ENCODE measurements at places on chromosomes 16 and 17.

DNA sequence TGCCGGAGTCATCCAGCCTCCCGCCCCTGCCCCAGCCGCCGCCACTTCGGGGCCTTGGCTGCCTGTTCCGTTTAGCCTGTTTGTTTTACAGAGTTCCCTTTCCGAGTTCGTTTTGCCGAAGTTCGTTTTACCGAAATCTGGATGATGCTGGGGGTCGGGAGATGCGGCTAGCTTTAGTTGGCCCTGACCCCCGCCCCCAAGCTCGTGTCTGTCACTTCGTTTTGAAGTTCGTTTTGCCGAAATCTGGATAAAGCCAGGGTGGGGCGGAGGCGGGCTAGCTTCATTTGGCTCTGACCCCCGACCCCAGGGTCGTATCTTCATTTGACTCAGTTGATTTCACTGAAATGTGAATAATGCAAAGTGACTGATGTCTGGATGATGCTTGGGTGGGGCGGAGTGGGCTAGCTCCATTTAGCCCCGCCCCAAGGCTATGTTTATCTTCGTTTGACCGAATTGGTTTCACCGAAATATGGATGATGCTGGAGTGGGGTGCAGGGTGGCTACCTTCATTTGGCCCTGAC, 591 bp downstream of the PSMD7 start:
- DNase-seq = no peak

DNA sequence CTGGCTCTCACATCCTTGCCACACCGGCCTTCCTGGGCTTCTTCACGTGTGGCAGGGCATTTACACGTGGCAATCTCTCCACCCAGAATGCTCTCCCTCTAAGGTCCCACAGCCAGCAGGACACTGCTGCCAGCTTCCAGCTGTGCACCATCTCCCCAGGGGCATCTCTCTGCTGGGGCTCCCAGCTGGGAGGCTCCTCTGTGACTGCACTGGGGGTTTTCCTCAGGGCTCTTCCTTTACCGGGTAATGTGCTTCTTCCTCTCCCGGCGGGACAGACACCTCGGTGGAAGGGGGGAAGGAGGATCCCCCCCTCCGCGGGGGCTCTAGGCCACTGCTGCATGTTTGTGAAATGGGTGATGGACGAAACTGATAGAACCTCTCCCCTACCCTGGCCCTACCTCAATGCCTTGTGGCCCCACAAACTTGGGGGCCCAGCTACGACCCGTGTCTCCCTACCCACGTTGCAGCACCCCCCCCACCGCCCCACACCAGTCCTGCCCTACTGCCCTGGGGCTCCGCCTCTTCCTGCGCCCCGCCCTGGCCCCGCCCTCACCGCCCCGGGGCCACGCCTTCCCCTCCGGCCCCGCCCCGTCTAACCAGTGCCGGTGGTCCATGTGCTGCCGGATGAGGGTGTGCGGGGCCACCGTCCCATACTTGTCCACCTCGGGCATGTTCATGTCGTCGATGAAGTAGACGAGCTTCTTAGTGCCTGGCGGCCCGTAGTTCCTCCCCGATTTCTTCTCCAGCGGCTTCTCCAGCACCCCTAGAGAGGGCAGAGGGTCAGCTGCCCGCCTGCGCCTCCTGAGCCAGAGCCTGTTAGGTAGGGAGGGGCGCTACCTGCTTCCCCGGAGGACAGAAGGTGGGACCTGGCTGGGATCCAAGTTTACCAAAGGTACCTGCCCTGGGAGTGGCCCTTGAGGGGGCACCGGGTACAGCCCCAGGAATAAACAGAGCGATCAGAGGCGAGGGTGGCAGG, 92.6 kb downstream of the DNAH17 start:
- peak; percentile 11 for DNase-seq

GRCh38 chr17:4420692-4421131, 13.0 kb upstream of the SPNS3 start:
- peak; percentile 75 for DNase-seq

GRCh38 chr17:82656266-82656665, 8.0 kb upstream of the WDR45B start:
- no peak for DNase-seq

GRCh38 chr16:88453217-88453531, at the start of gene ZFPM1:
Gene ZFPM1, plus strand, starts transcription at chr16:88453280. Its CDS starts 359 bp downstream, at chr16:88453639.
- DNase-seq = no peak

GRCh38 chr17:27608328-27609230, 22.4 kb upstream of the LGALS9 start:
- DNase-seq = no peak

GRCh38 chr16:3461151-3461550, 17.7 kb downstream of the NAA60 start:
- DNase-seq = no peak

- DNase-seq = no peak
Observed at GRCh38 chr17:65920996-65921395, 270.9 kb downstream of the CEP112 start.

GRCh38 chr17:71803656-71804284, 317.1 kb upstream of the SOX9 start:
- no peak for DNase-seq

GRCh38 chr17:68462381-68463210, 5.3 kb upstream of the WIPI1 start:
- peak; percentile 58 for DNase-seq

- no peak for DNase-seq
Observed at GRCh38 chr17:16282522-16282921, 65.5 kb downstream of the PIGL start.

- DNase-seq = no peak
Observed at GRCh38 chr16:56262148-56262547, 70.9 kb downstream of the GNAO1 start.

DNA sequence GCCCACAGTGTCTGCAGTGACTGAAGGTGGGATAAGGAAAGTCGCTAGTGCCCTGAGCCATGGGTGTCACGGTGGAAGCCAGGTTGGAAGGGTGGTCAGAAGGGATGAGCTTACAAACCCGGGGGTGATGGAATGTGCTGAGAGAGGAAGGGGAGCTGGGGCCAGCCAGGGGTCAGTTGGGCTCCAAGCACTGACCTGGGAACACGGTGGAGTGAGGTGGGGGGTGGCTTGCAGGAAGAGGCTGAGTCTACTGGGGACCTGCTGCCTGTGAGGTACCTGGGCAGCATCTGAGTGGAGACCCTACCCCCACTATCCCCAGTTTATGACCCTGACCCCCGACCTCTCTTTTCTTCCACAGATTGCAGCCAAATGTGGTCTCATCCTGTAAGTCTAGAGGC, 3.1 kb downstream of the TMEM92 start:
- no peak for DNase-seq

DNA sequence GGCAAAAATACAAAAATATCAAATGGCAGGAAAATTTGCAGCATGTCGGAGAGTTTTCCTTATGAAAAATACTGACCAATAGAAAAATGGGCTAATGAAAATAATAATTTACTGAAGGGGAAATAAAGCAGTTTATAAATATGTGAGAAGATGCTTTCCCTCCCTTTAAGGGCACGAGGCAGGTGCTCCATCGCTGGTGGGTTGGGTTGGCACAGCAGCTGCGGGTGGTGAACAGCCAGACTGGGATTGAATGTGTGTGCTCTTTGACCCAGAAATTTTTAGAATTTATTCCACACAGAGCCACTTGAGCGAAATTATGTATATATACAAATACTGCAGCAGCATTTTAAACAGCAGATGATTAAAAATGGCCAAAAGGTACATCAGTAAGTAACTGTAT, 109.1 kb upstream of the ZNF750 start:
- DNase-seq = no peak

GRCh38 chr17:36193216-36193775, 3.3 kb downstream of the CCL3L1 start:
- DNase-seq = no peak

GRCh38 chr17:3222505-3222904, 15.0 kb downstream of the OR1A1 start:
- DNase-seq = no peak

- DNase-seq = no peak
Observed at GRCh38 chr17:17748179-17748578, 66.9 kb downstream of the RAI1 start.

GRCh38 chr17:61503961-61504360, 51.7 kb downstream of the TBX4 start:
- no peak for DNase-seq

GRCh38 chr17:6471531-6472465, 27.5 kb downstream of the PIMREG start:
- DNase-seq = no peak

GRCh38 chr17:9905902-9906301, 831 bp upstream of the RCVRN start:
- DNase-seq = no peak

GRCh38 chr16:80500116-80500859, 40.5 kb upstream of the DYNLRB2 start:
- DNase-seq = no peak

DNA sequence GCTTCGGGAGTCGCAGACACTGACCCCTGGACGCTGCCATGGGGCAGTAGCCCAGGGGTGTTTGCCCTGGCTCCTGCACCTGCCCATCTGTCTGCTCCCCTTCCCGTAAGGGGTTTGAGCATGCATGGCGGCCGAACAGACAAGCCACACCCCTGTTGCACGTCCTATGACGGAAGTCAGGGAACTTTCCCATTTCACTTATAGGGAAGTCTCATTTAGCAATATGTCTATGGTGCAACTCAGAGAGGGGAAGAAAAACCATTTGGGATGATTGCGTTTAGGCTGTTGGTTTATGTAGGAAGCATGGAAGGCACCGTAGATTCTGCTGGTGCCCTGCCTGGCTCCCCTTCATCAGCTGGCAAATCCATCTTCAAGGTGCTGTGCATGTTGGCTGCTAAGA, 112.5 kb downstream of the HAPSTR1 start:
- DNase-seq = no peak

DNA sequence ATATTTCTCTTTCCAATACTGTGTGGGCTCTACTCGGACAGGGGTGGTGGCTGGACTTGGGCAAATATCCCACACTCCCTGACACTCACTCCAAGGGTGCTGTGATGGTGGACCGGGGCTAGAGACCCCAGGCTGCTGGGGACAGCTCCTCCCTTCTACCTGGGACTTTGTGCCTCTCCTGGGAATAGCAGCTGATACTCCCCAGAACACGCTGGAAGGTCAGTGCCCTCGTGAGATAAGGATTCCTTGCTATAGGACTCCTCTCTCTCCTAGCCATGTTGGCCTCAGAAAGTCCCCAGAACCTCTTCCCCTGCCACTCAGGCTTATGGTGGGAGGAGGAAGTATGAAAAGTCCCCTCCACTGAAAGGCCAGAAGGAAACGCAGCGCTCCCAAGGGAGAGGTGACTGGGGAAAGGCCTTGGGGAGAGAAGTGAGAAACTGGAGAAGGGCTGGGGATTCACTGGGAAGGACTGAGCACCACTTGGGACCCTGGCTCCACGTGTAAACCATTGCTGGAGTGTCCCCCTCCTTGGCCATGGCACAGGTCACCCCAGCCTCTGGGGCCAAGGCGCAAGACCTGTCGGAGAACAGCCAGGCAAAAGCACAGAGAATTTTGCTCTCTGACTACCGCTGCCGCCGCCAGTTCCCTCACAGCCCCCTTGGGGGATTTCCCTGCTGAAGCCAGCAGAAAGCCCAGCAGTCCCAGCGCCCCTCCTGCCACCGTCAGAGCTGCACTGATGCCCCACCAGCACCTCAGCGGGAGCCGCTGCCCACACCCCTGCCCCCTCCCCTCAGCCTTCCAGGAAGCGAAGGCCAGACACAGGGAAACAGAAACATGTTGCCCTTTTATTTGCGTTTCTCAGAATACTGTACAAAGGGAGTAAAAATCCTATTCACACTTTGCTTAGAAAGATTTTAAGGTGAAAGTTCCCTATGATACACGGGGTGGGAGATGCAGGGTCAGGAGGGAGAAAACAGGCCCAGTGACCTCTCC, 2.1 kb upstream of the GSDMB start:
- no peak for DNase-seq

GRCh38 chr17:28371245-28372202, at the start of gene SARM1:
Gene SARM1, plus strand, starts transcription at chr17:28371694. Its CDS starts 339 bp downstream, at chr17:28372033.
- peak; percentile 83 for DNase-seq

Measured in DMS79 treated with DMSO at 0.1 percent for 48 hours (cell line).